ENCODE measurements at places on chromosomes 4 and X. TPM values are rescaled to one million over a fixed set of nuclear protein-coding genes. Genes with fewer than 3 reads are reported as not detected.

Gene XAGE1A
- not detected for total RNA-seq

Gene LGI2
- under 0.01 TPM for total RNA-seq

Gene IL3RA
- 10.1 TPM for total RNA-seq

Gene DGAT2L6
- not detected for total RNA-seq

Gene CLCN4
- 13.0 TPM for total RNA-seq

Gene ARR3
- total RNA-seq: not detected

Gene SLC34A2
- not detected for total RNA-seq

Gene PABPC1L2B
- total RNA-seq: not detected

Gene CRMP1
- not detected for total RNA-seq

Gene FRMPD4
- total RNA-seq: not detected

Gene F8A2
- total RNA-seq: not detected

Gene XAGE2
- not detected for total RNA-seq

Gene CXCR3
- not detected for total RNA-seq

Gene NEXMIF
- not detected for total RNA-seq

Gene RNF175
- total RNA-seq: not detected

Gene MAGEA8
- not detected for total RNA-seq

Gene DMRTC1
- not detected for total RNA-seq

Gene PLXNB3
- 7.0 TPM for total RNA-seq

Gene CXorf49B
- not detected for total RNA-seq

Gene XK
- 0.07 TPM for total RNA-seq

Gene LRCH2
- total RNA-seq: 9.2 TPM

Gene CD38
- under 0.01 TPM for total RNA-seq

Gene ATOH1
- not detected for total RNA-seq
